ENCODE measurements at places on chromosomes 6 and 20. TPM values are rescaled to one million over a fixed set of nuclear protein-coding genes. Genes with fewer than 3 reads are reported as not detected.

- DNase-seq: no peak
Observed at GRCh38 chr6:129748901-129749748, 39.1 kb upstream of the ARHGAP18 start.

DNA sequence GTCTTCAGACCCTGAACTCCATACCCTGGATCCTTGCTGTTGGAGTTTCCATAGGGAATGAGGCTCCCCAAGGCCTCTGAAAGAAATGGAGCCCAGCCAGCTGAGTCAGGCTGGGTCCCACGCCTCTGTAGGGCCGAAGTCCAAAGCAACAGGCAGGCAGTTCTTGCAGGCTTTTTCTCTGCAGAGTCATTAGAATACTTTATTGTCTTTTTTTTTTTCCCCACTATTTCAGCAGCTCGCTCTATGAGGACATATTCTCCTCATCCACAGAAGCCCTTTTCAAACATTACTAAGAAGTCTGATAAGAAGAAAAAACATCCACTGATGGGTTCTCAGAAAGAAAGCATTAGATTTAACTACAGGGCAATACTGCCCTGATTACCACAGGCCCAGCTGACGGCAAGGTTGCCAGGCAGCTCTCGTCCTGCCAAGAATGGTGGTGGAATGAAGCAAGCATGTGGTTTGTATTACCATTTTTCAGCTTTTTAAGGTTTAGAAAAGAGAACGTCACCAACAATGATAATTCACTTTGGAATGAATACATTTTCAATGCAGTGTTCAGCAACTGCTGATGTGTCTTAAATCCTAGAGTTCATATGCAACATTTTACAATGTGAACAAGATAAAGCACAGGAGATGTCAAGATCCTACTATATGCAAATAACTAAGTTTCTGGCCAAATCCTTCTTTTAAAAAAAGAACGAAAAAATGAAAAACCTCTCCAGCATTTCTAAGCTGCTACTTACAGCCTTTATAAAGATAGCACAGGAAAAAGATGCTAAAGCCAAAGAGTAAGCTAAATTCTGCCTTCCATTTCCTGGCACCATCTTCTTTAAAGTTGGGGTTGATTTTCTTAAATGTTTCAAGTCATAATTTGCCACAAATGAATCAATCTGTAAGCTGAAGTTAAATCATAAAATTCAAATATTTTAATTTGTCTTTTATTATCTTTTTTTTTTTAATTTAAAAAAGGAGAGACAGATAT, 223.6 kb upstream of the CITED2 start:
- DNase-seq: no peak

GRCh38 chr6:707576-708236, 14.8 kb upstream of the EXOC2 start:
- no peak for DNase-seq

LY6G6F gene
- polyA plus RNA-seq: 1.2 TPM

DNA sequence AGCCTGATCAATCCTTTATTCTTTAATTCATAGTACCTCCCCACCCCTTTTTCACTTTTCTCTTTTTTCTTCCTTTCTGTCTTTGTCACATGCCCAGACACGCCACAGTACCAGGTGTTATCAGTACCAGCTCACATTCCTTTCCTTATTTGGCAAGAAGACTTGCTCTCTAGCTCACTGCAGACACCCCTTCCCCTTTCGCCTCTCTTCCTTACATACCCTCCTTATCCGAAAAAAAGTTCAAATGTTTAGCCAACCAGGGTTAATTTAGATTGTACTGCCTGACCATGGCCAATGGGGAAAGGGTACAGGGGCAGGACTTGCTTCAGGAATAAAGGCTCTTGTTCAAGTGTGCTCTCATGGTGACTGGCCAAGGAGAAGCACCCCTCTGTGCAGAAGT, 9.3 kb upstream of the SIRPB2 start:
- no peak for DNase-seq

DNA sequence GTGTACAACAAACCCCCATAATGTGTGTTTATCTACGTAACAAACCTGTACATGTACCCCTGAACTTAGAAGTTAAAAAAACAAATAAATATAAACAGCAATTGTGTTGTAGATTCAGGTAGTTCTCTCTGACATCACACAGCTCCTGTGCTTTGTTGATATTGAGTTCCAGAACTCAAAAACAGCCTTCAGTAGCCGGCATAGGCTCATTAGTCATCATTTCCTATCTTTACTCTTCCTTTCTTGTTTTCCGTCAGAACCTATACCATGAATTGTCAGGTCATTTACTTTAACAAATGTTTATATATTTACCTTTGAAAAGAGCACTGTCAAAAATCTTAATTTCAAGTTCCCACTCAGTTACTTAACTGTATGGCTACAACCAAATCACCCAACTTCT, 88.8 kb downstream of the ADTRP start:
- no peak for DNase-seq

PRL gene
- 0.15 TPM for polyA plus RNA-seq

DEFB124 gene
- polyA plus RNA-seq: 0.36 TPM

DNA sequence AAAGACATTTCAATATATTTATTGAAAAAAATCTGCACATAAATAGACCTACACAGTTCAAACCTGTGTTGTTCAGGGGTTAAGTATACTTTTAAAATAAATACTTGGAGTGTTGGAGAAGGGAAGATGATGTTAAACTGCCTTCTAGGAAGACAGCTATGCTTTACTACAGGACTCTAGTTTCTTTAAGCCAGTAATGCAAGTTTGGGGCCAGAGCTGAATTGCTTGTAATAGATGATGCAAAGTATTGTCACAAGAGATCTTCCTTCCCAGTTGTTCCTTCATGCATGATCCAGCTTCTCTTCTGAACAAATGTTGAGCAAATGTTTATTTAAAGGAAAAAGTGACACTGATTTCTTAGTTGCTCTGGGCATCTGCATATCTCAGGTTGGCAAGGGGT, 20.2 kb upstream of the RIMS4 start:
- DNase-seq: no peak

SLA2 gene
- 0.53 TPM for polyA plus RNA-seq

Data from renal cortex interstitium (tissue), 15 donors.